ENCODE measurements at places on chromosomes 5 and 9.

DNA sequence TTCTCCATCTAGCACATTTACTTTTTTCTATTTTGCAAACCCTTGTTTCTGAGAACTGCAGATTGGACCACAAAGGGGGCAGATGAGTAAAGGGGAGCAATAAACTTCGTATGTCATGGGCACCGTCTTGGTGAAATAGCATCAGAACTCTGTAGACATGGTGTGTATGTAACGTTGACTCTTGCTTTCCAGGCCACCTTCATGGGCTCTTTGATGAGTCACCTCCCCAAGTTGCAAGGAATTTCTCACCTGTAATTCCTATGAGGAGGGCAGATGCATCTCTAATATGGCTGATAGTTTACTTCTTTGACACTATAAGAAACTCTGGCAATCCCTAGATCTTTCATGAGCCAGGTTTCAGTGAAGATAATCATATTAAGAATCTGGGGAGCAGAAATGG, 163.4 kb upstream of the PLPPR1 start:
- DNase-seq, result no peak

- DNase-seq, result no peak
These were observed 35.8 kb downstream of the DCAF10 start for GRCh38 chr9:37836386-37836785.

GRCh38 chr9:89955144-89955543, 350.3 kb downstream of the GADD45G start:
- DNase-seq, result no peak

- DNase-seq, result no peak
These were observed 278.0 kb upstream of the GRIA1 start for GRCh38 chr5:153212471-153212870.

- DNase-seq, result no peak
These were observed 102.6 kb downstream of the WNK2 start for GRCh38 chr9:93286252-93287188.

GRCh38 chr9:70229579-70229978, 29.2 kb upstream of the SMC5 start:
- peak; percentile 48 for DNase-seq

DNA sequence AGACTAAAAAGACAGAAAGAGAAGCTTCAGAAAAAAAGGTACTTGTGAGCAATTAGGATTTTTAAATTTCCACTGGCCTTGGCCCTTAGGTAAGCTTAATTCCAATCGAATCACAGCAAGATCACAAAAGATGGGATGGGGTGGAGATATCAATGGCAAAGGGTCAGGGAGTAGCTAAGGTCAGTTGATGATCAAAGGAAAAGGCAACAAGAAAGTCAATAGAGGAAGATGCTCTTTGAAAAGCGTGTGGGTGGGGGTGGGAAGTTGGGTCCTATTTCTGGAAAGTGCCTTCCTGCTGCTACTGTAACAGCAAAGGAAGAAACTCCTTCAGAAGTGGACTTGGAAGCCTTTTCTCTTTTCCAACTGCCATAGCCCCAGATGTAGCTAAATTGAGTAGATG, 7.3 kb downstream of the C1QTNF3 start:
- no peak for DNase-seq

DNA sequence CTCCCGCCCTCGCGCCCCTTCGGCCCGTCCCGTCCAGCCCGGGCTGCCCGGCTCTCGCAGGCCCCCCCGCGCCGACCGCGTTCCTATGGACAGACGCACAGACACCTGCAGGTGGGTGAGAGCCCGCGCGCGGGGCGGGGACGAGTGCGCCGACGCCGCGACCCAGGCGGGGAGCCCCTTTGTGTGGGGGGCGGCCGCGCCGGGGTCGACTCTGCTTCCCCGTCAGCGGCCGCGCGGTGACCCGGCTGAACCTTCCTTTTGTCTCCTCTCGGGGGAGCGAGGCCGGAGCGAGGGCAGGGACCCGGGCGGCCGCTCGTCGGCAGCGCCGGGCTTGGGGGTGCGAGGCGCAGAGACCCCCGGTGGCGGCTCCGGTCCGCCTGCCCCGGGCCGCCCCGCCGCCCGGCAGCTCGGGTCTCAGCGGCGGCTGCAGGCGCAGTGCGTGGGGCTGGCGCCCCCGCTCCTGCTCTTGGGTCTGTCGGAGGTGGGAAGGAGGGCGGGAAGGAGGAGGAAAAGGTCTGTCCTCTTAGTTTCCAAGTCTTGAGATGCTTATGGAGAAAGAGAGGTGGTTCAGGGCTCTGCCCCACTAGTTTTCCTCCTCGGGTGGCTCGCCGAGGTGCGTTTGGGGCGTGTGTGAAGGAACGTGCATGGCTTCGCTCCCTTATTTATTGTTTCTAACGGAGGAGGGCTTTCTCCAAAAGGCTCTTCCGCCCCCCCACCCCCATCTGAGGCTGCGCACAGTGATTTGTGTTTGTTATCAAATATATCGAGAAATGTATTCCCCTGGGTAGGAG, 576 bp downstream of the KIAA1958 start:
- peak; percentile 65 for DNase-seq

DNA sequence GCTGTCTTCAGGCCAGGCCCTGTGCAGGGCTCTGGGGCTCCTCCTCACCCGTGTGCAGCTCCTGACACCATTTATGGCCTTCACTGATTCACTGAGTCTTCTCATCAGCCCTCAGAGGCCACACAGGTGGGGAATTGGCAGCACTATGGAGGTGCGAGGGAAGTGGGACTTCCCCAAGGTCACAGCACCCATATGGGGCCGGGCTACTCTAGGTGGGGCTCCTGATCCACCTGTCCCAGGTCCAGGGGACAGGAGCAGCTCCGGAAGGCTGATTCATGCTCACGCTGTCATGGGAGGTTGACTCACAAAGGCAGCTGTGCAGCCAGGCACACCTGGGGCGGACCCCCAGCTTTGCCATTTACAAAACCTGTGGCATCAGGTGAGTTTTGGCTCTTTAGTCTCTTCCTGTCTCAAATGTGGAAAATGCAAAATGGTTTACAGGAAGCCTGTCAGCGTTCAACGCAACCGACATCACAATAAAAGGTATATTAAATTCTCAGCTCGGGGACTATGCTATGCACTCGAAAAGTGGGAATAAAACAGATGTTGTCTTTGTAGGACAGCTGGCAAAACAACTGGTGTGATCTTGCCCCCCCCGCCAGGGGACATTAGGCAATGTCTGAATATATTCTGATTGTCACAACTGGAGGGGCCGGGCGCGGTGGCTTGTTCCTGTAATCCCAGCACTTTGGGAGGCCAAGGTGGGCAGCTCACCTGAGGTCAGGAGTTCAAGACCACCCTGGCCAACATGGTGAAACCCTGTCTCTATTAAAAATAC, 15.0 kb downstream of the NAIF1 start:
- no peak for DNase-seq

GRCh38 chr5:81359108-81359507, 34.8 kb downstream of the ACOT12 start:
- no peak for DNase-seq

DNA sequence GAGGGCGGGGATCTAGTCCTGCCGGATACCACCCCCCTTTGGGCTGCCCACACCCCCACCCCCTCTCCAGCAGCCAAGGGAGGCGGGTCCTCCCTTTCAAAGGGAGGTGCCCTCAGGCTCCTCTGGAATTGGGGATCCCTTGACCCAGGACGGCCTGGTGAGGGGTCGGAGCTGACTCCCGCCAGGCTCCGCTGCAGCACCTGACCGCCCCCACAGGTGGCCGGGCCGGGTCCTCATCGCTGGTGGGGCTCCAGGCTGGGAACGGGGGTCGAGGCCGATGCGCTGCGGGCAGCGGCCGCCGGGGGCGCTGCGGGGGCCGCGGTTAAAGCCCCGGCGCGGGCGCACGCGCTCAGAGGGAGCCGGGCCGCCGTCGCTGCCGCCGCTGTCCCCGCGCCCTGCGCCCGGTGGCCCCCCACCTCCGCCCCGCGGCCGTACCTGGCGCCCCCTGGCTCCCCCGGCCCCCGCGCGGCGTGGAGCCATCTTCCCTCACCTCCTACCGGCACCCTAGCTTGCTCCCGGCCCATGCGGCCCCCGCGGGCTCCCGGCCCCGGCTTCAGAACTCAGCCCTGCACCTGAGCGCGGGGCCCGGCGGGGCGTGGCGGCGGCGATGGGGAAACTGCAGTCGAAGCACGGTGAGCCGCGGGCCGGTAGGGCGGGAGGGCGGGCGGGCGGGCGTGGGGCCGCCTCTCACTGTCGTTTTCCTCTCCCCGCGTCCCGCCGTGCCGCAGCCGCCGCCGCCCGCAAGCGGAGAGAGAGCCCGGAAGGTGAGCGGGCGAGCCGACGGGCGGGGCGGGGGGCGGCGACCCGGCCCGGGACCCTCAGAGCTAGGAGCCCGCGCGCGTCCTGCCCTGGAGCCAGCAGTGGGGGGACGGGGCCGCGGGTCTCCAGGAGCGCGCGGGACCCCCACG, at the start of gene NKD2:
Gene NKD2, plus strand, starts transcription at position 352 of the 908 bp plus-strand sequence. Its CDS starts 256 bp downstream, at position 608.
- no peak for DNase-seq

DNA sequence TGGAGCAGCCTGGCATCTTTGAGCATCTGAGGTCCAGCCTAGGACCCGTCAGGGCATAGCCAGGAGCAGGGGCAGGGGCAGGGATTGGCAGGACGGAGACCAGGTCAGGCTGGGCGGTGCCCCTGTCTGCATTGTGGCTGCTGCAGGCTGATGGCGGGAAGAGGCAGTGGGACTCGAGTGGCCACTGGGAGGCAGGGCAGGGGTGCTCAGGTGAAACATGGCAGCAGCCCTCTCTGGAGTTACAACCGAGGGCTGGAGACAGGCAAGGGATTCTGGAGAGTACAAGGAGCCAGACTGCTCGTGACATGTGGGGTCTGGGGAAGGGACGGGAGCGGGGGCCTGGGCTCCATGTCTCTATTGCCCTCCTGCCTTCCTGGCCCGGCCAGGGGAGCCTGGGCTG, 97.4 kb upstream of the RAPGEF1 start:
- DNase-seq, result no peak

DNA sequence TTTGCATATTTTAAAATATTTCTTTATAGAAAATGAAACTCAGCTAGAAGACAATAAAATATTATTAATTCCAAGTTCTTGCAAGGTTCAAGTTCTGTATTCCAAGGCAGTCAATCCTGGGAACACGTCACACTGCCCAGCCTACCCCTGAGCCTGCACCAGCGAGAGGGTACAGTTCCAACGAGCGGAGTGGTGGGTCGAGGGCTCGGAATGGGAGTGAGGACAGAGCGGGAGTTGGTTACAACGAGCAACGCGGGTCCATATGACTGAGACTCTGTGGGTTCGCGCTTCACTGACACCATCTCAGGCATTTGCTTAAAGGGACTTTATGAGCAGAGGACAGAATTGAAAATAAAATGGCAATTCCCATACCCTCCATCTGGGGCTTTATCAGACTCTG, 40.0 kb upstream of the SPTLC1 start:
- DNase-seq, result no peak

- DNase-seq, result no peak
These were observed 161.5 kb downstream of the NXNL2 start for GRCh38 chr9:88696501-88696900.

DNA sequence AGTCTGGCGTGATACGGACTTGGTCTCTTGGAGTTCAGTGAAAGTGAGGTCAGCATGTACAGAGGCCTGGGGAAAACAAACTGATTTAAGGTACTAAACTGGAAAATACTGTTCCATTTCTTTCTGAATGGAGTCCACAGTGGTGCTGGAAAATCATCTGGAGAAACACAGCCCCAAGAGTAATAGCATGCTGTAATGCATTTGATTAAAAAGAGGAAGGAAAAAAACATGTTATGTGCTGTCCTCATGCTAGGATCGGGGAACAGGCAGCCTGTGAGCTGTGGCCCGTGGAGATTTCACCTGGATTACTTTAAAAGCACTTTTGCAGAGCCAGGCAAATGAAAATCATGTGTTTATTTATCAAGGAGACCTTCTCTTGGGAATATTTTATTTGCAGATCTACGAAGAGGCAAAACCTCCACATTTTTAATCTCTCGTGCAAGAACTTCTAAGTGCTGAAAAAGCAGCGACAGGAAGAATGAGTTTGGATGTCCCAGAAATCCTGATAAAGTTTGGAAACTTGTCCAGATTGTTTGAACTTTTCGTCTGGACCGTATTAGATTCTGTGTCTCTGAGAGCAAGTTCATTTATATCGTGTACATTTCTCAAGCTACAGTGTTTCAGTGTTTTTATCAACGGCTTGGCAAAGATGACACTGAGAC, 228.8 kb downstream of the GAS1 start:
- DNase-seq, result no peak

DNA sequence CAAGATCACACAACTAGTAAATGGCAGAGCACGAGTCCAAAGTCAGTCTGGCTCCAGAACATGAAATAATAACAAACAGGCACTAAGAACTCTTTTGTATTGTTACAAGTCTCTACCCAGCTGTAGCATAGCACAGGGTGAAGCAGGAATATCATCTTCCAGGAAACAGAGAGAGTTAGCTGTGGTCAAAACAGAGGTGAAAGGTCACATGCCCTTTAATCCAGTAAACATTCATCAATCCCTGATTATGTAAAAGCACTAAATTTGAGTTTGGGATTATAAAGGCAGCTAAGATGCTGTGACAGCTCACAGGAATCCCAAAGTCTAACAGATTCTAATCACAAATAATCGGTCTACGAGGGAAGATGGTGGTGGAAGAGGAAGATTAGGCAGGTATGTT, 133.0 kb upstream of the ASTN2 start:
- no peak for DNase-seq

- DNase-seq, result no peak
These were observed 36.1 kb upstream of the RUSC2 start for GRCh38 chr9:35453786-35454185.

- DNase-seq, result no peak
These were observed 49.3 kb downstream of the CCL28 start for GRCh38 chr5:43362725-43363435.

- DNase-seq, result peak; percentile 19
These were observed 18.3 kb downstream of the ACTL7B start for GRCh38 chr9:108837530-108837929.

- no peak for DNase-seq
These were observed 34.1 kb upstream of the PCA3 start for GRCh38 chr9:76729980-76730737.

- no peak for DNase-seq
These were observed 91.0 kb upstream of the ALDH1B1 start for GRCh38 chr9:38301376-38302106.

DNA sequence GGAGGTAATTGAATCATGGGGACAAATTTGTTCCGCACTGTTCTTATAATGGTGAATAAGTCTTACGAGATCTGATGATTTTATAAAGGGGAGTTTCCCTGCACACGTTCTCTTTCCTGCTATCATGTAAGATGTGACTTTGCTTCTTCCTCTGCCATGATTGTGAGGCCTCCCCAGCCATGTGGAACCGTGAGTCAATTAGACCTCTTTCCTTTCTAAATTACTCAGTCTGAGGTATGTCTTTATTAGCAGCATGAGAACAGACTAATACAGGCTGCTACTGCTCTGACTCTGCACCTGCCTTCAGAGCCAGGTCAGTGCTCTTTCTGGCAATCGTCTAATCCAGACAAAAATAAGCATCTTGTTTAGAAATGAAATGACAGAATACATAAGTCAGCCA, 479.2 kb upstream of the TUSC1 start:
- DNase-seq, result no peak

- no peak for DNase-seq
These were observed 148.8 kb upstream of the SGCD start for GRCh38 chr5:156178117-156178516.

Data from EL (cell line).